ENCODE measurements at places on chromosomes 16 and 17. TPM values are rescaled to one million over a fixed set of nuclear protein-coding genes. Genes with fewer than 3 reads are reported as not detected.

The HSF4 gene
- 4.0 TPM for total RNA-seq

The C16orf54 gene
- not detected for total RNA-seq

The PROCA1 gene
- total RNA-seq: 1.1 TPM

The SLC25A11 gene
- 45.8 TPM for total RNA-seq

The HBA1 gene
- total RNA-seq: not detected
